ENCODE measurements at places on chromosomes 1 and 21.

GRCh38 chr1:5645135-5645399 is 347.2 kb downstream of the NPHP4 start:
- DNase-seq: no peak

- no peak for DNase-seq
Observed at GRCh38 chr1:14486401-14487201, 111.9 kb upstream of the KAZN start.

DNA sequence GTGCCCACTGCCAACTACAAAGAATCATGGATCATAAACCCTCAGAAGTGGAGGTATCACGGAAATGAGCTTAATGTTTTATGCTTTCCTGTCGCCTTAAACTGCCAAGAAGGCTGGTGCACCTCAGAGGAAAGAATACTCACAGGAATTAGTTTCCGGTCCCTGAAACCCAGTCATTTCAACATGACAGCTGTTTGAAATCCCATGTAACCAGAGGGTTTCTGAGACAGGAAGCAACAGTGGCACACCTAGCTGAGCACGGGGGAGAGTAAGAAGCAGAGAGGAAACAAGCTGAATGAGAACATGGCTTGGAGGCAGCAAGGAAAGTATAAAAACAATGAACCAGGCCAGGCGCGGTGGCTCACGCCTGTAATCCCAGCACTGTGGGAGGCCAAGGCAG is 3.9 kb downstream of the JAK1 start:
- DNase-seq: no peak

- peak; percentile 4 for DNase-seq
Observed at GRCh38 chr21:38126666-38127303, 130.0 kb upstream of the KCNJ15 start.

DNA sequence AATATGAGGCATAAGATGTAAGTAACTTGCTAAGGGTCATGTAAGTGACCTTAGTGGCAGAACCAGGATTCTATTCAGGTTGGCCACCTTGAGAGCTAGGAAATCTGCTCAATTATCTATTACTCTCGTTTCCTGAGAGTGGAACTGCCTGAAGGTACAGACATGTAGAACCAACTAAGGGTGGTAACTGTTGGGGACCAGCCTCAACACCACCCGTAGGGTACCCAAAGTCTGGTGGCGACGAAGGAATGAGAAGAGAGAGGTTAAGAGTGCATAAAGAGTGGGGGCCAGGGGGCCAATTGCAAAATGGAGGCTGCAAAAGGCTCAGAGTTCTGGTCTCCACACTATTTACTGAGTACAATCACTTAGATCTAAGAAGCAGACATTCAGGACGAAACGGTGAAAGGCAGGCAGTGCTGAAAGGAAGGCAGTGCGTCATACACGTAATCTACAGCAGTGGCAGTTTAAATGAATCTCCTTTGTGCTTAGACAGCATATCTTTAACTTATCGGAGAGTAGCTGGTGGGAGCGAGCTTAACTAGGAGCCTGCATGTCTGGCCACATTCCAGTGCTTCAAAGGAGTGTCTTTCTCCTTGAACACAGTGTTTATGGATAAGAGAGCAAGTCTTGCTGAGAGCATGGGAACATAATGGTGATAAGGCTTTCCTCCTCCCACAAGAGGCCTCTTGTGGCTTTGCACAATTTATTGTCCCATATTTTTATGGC is 25.0 kb downstream of the SRSF4 start:
- DNase-seq: no peak

DNA sequence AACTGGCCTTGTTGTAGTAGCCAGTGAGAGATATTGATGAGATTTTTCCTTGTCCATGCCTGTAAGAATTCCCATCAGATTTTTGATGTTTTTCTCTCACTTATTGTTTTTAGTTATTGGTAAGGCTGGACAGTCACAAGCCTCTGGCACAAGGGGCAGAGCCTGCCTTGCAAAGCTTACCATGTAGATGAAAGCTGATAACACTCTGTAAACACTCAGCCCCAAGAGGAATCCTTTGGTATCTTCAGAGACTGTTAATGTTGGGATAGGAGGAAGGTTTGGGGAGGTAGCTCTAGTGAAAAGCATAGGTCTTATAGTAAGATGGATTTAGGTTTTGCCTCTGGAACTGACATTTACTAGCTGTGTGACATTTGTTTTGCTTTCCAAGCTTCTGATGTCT is 37.7 kb downstream of the MARK1 start:
- DNase-seq: no peak

DNA sequence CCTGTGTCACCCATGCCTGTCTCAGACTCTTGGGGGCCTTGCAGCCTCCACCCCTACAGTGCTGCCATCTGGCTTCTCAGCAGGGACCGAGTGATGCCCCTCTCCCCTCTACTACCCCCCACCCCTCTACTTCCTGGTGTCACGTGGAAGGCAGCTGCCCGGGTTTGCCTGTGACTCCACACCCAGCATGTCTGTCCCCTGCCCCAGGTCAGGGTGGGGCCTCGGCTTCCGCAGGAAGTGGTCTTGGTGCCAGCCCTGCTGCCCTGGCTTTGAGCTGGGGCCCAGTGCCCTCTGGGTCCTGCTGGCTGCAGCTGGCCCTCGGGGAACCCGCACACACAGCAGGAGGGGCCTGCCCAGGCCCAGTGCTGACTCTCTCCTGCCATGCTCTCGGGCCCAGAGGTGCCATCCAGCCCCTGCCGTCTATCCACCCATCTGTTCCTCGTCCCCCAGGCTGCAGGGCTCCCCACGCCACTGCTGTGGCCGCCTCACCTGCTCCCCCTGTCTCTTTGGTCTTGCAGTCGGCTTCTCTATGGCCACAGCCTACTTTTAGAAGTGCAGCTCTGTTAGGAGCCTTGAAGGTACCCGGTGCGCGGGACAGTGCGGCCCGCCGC is 24.0 kb downstream of the PLCH2 start:
- no peak for DNase-seq

DNA sequence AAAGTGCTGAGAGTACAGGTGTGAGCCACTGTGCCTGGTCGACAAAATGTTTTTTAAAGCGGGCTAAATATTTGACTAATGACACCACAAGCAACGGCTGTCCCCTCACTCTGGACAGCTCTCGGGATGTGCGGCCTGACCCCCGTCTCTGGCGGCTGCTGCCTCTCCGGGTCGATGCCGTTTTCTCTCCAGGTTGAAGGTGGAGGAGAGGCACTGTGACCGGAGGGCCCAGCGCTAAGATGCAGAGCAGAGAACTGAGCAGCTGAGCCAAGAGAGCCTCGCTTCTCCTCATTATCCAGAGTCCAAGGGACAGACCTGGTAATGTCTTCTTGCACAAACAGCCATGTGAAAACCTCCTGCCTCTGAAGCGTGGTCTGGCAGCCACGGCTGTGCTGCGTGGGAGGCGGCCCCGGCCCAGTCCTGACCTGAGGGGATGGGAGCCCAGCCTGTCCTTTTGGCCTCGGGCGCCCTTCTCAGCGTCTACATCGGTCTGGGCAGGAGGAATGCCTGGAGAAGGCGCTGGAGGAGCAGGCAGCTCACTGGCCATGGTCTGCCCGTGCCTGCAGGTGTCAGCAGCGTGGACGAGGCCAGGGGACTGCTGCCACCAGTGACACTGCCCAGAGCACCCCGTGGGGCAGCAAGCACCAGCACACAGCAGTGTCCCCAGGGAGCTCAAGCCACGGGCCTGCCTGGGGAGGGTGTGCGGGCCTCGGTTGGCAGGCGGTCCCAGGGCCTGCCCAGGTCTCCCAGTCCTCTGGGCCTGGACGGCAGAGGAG is 10.3 kb downstream of the MORN1 start:
- no peak for DNase-seq

DNA sequence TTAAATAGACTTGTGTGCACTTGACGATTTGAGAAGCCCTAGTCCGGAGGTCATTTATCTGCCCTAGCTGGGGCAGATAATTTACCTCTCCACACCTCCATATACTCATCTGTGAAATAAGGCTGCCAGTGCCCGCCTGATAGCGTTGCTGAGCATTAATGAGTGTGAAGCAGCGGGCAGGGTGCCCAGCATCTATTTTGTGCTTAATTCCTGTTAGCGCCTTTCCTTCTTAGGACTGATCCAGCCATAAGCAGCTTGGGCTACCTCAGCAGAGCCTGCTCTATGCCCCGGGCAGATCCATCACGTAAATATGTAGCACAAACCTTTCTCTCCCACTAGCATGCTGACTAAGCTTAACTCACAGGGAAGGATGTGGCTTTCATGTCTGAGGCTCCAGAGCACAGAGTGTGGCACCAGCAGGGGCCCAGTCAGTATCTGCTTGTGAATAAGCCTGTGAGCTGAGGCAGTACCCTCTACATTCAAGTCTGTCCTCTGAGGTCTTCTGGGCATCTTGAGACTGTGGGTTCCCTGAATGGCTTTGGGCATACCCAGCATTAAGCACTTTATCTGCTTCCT is 21.5 kb upstream of the RNF187 start:
- DNase-seq: no peak

DNA sequence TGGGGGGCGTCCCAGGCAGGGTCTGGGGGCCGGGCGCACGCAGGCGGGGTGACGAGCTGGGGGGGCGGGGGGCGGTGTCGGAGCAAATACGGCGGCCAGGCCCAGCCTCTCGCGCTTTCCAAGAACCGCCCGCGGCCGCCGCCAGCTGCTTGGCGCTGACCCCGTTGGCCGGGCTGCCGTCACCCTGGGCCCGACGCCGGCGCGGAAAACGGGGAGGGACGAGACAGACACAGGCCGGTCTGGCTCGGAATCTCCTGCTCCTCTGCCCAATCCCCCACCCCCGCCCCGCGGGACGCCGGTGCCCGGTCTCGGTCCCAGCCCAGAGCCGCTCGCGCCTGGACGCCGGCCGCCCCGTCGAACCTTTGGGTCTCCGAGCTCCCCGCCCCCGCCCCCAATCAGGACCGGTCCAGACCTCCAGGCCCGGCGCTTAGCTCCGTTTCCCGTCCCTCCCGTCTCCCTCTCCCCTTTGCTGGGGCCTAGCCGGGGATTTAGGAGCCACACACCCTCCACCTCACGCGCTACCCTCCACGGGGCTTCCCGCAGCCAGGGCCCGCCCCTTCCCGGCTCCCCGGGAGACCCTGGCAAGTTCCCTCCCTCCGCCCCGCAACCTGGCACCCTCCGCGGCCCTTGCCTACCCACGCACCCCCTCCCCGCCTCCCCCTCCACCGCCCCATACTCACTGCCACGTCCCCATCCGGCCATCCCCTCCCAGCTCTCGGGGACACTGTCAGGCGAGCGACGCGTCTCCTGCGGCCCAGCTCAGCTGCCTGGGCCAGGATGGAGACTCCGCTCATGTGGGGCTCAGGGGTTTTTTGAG is 800 bp upstream of the MMP23B start:
- peak; percentile 6 for DNase-seq

DNA sequence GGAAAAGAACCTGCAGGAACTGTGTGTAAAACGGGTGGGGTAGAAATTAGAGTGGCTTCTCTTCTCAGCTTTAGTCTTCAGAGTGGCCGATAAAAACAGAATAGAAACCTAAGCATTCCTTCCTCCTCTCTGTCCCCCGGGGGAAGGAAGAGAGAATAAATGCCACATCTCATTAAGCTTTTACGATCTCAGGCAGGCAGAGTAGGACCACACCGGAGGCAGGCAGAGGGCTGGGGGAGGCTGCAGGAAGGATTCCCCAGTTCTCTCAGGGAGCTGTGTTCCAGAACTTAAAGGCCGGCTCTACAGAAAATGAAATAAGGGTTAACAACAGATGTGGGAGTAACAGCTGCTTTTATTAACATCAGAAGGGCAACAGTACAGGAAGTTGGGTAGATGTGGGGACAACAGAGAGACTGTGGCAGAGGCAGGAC is 24.5 kb upstream of the MEF2D start:
- DNase-seq: no peak

Data from hippocampal formation (tissue), 2 donors.